ENCODE measurements at places on chromosomes 4 and X. TPM values are rescaled to one million over a fixed set of nuclear protein-coding genes. Genes with fewer than 3 reads are reported as not detected.

The TCEAL7 gene
- 6.1 TPM for total RNA-seq

The TCP11X2 gene
- total RNA-seq: not detected

The LIMCH1 gene
- total RNA-seq: 57.6 TPM

The PDLIM3 gene
- total RNA-seq: 24.5 TPM

The RHOXF2 gene
- not detected for total RNA-seq

The MND1 gene
- 0.66 TPM for total RNA-seq

The ASB5 gene
- total RNA-seq: not detected

The SORCS2 gene
- total RNA-seq: 15.6 TPM

The CT45A5 gene
- total RNA-seq: not detected

The ABRAXAS1 gene
- 14.0 TPM for total RNA-seq

The ALB gene
- total RNA-seq: 2.4 TPM

The OPHN1 gene
- total RNA-seq: 27.1 TPM

The SSX2B gene
- not detected for total RNA-seq

The FAT4 gene
- 17.7 TPM for total RNA-seq

The ARHGAP4 gene
- 23.0 TPM for total RNA-seq
